ENCODE measurements at places on chromosomes 5 and 9. TPM values are rescaled to one million over a fixed set of nuclear protein-coding genes. Genes with fewer than 3 reads are reported as not detected.

GRCh38 chr5:2459251-2459650 lies 292.2 kb downstream of the IRX2 start:
- H3K27me3 ChIP-seq: no peaks in the 10 kb centered on the region
- H3K36me3 ChIP-seq: no peaks in the 10 kb centered on the region
- H3K4me3 ChIP-seq: no peak overlapping the region
- no peaks in the 10 kb centered on the region for H3K4me1 ChIP-seq
- H3K27ac ChIP-seq: no peak overlapping the region

Gene SPATA31E1
- total RNA-seq: not detected

DNA sequence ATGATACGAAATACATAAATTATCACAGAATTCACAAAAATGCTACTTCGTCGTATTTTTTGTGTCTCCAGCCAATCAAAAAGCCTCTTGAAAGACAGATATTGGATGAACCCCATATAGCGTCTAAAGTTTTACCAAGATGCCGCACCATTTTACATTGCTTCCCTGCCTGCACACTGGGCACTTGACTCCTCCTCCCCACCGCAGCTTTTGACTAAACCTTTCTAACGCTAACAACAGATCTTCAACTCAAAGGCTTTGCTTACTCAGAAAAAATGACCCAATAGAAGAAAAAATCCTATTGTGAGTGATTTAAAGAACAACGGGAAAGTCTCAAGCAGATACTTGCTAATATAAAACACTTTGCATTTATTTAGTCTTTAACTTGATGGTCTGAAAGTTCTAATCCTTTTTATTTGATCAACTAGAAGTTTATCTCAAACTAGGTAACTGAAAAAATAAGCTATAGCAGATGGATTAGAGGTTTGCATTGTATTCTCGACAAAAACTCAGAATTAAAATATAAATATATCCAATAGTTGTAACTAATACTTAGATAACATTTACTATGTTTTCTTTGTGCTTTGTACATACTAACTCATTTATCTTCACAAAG lies 609.1 kb upstream of the DMAC1 start:
- H3K27ac ChIP-seq: no peak overlapping the region
- H3K4me1 ChIP-seq: no peaks in the 10 kb centered on the region
- no peak overlapping the region for H3K4me3 ChIP-seq
- no peaks in the 10 kb centered on the region for H3K36me3 ChIP-seq
- no peaks in the 10 kb centered on the region for H3K27me3 ChIP-seq
- DNase-seq: no peak

- no peaks in the 10 kb centered on the region for H3K4me1 ChIP-seq
- H3K27ac ChIP-seq: no peak overlapping the region
- H3K36me3 ChIP-seq: no peaks in the 10 kb centered on the region
Measured at GRCh38 chr5:12865529-12865928, 961.3 kb upstream of the CTNND2 start.

GRCh38 chr5:129506086-129506485 lies 46.0 kb downstream of the ADAMTS19 start:
- H3K36me3 ChIP-seq: no peaks in the 10 kb centered on the region
- no peak for DNase-seq
- H3K27ac ChIP-seq: no peak overlapping the region
- H3K27me3 ChIP-seq: no peaks in the 10 kb centered on the region
- H3K4me1 ChIP-seq: no peaks in the 10 kb centered on the region

Data from CD4-positive, alpha-beta T cell (primary cell).